H7 (cell line): ENCODE measurements at places on chromosomes 6 and 20. TPM values are rescaled to one million over a fixed set of nuclear protein-coding genes. Genes with fewer than 3 reads are reported as not detected.

DNA sequence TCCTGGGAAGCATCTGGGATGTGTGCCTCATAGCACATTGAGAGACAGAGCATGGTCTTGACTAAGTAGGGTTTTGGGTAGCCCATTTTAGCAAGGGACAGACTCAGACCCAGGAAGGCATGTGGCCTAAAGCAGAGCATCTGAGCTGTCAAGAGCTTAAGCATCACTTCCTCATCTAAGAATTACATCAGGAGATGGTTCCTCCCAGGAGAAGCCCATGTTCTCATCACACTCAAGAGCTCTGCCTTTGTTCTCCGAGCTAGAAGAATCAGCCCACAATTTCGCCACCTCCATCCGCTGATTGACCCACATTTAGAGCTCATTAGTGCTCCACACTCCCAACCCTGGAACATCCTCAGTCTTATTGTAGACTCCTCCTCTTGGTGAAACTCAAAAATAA, 68.3 kb downstream of the NPEPL1 start:
- no peak for DNase-seq

COL12A1 gene
- total RNA-seq, result 0.63 and 1.9 TPM in 2 replicates

GRCh38 chr6:83307849-83308248, 114.7 kb downstream of the RWDD2A start:
- no peak for DNase-seq

- no peak for DNase-seq
These were observed 70.8 kb downstream of the PTPN1 start for GRCh38 chr20:50580842-50581544.

SLC32A1 gene
- total RNA-seq, result 0.07 TPM in 1 of 2 replicates, not detected in the other

DNA sequence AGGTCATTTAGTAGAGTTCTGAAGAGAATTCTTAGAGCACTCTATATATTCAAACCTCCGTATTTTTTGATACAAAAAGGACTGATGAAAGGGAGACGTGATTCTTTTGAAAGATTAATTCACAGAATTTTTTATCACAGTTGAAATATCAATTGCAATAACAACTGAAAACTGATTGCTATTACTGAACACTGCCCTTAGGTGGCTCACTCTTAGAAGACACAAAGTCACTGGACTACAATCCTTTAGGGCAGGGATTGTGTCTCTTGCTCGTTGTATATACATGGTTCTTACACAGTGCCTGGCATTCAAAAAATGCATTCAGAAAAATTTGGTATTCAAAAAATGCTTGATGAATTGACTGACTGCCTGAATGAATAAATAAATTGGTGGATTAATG, 17.1 kb upstream of the CALHM6 start:
- no peak for DNase-seq

DNA sequence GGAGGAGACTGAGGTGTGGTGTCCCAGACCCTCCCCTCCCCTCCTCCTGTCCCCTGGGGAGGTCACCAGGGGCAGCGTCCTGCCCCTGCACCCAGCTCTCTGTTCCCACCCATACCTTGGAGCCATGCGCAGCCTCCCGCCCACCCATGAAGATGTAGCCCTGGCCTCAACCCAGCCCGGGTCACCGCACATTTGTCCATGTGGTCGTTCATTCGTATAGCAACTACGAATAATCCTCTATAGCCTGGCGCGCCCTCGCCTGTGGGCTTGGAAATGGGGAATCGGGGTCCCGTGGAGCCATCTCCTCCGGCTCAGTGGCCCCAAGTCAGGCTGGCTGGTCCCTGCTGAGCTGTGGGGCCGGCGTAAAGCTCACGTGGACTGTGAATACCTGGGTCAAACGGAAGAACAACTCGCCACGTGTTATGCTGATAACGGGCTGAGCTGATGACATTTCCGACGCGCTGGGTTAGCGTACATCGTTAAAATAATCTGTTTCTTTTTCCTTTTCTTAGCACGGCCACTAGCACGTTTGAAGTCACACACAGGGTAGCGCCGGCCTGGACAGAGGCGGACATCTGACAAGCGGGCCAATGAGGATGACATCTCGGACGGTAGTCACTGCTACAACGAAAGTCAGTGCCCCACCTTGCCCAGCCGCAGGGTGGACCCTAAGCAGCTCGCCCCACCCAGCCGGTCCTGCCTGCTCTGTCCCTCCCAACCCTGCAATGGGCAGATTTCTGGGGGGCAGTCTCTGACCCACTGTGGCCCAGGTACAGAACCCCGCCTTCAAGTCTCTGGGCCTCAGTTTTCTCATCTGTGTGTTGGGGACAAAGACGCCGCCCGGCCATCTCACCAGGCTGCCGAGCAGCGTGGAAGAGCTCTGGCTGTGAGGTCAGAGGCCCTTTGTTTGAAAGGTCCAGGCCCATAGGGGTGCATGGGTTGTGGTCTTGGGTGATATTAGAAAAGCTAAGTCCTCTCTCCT, 19.8 kb upstream of the RBBP8NL start:
- no peak for DNase-seq

- no peak for DNase-seq
These were observed 214.4 kb downstream of the ZNF217 start for GRCh38 chr20:53379014-53379832.

BTNL2 gene
- total RNA-seq, result not detected in 2 replicates

DNA sequence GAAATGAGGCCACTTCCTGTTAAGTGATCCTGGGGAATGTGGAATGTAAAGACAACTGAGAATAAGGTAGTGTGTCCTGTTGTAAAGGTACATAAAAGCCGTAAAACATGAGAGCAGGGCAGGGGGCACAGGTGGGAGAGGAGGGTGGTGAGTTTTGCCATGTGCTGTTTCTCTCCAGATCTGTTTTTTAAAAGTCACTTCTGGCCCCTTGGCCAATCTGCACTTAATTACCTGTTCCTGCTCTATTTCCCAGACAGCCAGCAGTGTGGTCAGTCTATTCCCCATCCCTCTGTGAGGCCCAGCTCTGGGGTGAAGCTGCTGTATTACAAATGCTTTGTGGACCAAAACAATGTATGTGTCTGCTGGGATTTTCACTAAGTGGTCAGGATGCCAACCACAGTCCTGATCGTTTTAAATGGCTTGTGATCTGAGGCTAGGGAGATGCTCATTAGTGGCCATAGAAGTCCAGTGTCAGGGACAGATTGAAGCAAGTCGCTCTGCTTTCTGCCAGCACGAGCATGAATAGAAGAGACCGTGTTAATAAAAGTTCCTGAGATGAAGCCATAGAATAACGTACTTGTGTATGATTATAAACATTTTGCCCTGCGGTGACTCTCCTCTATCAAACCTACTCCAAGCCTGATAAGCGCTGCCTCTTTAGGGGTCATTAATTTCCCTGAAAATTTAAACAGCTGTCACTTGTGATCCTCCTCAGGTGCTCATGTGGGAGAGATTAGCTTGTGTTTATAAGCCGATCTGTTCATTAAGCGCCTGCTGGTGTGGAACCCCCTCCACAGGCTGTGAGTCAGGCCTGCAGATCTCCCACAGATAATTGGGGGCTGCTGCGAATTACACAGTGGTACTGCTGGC, 111.8 kb upstream of the CENPW start:
- DNase-seq, result no peak

IP6K3 gene
- 0.07 TPM in 1 of 2 replicates, not detected in the other for total RNA-seq

DNA sequence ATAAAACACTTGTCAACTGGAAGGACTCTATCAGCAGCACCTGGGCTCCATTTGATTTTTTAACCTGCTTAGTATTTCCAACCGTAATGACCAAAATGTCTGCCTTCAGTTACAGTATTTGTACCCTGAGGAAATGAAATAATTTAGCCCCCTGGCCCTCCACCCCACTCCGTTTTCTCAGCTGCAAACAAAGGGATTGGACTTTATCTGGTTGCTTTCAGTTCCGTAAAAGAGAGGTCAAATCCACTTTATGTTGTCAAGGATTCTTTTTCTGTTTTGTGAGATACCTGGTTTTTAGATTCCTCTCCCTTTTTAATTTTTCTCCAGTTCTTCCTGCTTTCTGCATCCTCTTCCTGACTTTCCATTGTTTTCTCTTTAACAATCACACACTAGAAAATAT, 64.4 kb upstream of the BMP2 start:
- DNase-seq, result no peak

- peak; percentile 27 for DNase-seq
These were observed 712.9 kb upstream of the MAP3K7 start for GRCh38 chr6:91299544-91300491.

- no peak for DNase-seq
These were observed 62.2 kb upstream of the SLC22A16 start for GRCh38 chr6:110538416-110539160.

OR11A1 gene
- not detected in 2 replicates for total RNA-seq

GRCh38 chr6:153032255-153032882, 29.9 kb upstream of the MTRF1L start:
- no peak for DNase-seq

GNMT gene
- total RNA-seq, result 0.10 and 0.33 TPM in 2 replicates

- no peak for DNase-seq
These were observed 880.8 kb upstream of the SLC35B3 start for GRCh38 chr6:9315966-9316650.
